Immature natural killer cell (primary cell): ENCODE measurements at places on chromosomes 11 and 22. TPM values are rescaled to one million over a fixed set of nuclear protein-coding genes. Genes with fewer than 3 reads are reported as not detected.

NXPE1 gene
- polyA plus RNA-seq: not detected

C22orf31 gene
- not detected for polyA plus RNA-seq

OR5T3 gene
- not detected for polyA plus RNA-seq

ANKK1 gene
- polyA plus RNA-seq: not detected

CFAP300 gene
- not detected for polyA plus RNA-seq

KRTAP5-2 gene
- not detected for polyA plus RNA-seq

GPHA2 gene
- polyA plus RNA-seq: not detected

FAM180B gene
- polyA plus RNA-seq: not detected

PHF21B gene
- not detected for polyA plus RNA-seq

ZW10 gene
- polyA plus RNA-seq: 13.7 TPM

KBTBD4 gene
- polyA plus RNA-seq: 49.1 TPM

GLYATL1 gene
- polyA plus RNA-seq: not detected

CASP1 gene
- 166 TPM for polyA plus RNA-seq

SPDYC gene
- polyA plus RNA-seq: not detected

OR8D4 gene
- polyA plus RNA-seq: not detected

OR4D5 gene
- not detected for polyA plus RNA-seq

C11orf24 gene
- polyA plus RNA-seq: 12.6 TPM

POU2AF2 gene
- not detected for polyA plus RNA-seq

MEI1 gene
- polyA plus RNA-seq: 178 TPM
